Hematopoietic multipotent progenitor cell treated with erythropoietin and hydrocortisone succinate and interleukin-3 and kit ligand, for 15 days (in vitro differentiated cells): ENCODE measurements at places on chromosomes 6 and 20.
A peak's percentile ranks its signal among the peaks of the same experiment; 100 is the strongest.

- no peak for DNase-seq
Observed at GRCh38 chr20:6783752-6784151, 16.3 kb downstream of the BMP2 start.

GRCh38 chr6:143258945-143259344, 191.6 kb downstream of the ADAT2 start:
- no peak for DNase-seq

- no peak for DNase-seq
Observed at GRCh38 chr20:1401451-1401907, 8.6 kb upstream of the FKBP1A start.

GRCh38 chr6:108638993-108639392, 78.3 kb downstream of the FOXO3 start:
- DNase-seq, result no peak

DNA sequence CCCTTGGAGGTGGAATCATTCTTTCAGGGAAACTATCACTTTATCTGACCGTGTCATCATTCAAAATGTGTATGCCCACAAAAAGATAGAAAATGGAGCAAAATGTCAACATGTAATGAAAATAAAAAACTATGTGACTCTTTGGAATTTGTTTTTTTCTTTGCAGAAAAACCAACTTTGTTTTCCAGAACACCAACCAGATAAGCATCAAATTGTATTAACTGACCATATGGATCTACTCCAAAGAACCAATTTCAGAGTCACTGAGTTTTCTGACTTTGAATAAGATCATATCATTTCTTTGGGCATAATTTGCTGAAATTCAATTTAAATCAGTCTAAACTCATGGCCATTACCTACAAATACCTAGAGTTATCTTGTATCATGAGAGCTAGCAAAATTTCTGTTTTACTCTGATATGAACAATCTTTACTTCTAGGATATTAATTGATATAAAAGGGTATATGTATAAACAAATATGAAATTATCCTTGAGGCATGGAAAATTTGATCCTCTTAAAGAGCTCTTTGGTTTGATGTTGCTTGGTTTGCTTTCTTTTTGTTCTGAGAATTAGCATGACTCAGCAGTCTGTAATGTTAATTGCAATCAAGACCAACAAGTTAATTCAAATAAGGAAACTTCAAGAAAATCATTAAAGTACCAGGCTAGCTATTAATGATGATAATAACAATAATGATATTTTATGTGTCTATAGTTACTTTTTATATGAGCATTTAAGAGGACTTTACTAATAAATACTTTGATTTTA, 444.4 kb upstream of the MARCKS start:
- no peak for DNase-seq

DNA sequence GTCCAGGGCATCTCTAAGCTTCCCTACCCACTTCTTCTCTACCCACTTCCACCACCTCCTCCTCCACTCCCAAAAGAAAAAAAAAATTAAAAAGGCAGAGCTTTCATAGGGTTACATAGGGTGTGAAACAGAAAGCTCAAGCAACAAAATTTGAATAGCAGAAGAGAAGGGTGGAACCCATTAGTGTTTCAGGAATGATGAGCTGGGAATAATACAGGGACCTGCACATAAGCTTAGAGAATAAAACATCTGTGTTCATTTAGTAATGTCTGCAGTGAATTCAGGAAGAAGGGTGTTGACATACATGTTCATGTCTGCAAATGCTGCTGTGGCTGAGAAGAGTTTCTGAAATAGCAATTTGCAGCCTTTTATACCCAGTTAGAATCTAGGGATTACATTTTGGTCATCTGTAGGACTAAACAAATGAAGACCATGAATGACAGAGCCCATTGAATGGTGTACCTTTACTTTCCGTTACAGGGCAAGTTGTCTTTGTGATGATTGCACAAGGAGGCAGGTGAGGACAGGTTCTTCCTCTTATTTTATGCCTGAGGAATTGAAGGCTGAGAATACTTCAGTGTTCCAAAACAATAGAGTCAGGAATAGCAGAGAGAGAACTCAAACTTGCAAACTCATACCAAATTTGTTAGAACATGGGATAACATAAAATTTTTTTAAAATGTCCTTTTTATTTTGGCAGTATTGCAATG, 975.1 kb downstream of the TFAP2A start:
- DNase-seq, result no peak

DNA sequence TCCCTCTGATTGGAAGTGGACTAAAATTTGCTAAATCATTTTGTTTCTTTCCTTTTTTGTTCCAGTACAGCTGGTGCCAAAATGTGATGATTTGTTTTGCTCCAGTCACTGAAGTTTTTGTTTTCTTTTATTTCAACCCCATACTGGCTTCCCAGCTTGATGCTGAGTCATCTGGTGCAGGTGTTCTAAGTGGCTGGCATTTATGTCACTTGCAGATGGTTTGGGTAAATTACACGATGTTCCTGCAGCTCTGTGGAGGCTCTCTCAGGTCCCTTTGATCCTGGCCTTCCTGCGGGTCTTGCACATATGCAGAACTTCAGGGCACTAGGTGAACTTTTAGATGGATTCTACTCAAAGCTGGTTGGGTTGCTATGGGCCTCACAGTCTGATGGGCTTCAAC, 577.7 kb downstream of the HAO1 start:
- no peak for DNase-seq

DNA sequence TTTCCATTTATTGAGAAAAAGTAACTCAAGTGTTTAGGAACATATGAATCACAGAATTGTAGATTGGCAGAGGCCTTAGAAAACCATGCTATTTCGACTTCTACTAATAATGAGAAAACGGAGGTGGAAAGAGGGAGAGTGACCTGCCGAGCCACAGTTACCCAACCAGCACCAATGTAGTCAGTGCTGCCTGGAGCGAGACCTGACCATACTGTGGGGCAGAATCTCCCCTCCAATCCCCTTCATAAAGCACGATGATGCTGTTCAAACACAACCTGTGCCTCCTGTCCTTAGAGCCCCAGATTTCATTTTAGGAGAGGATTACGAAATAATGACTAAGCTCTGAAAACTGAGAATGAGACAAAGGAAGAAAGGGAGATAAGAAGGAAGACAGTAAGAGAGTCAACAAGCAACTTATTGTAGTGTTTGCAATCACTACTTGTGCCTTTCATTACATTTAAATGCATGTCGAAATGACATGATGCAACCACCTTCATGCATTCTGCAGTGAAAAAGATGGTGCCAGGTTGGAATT, 70.6 kb downstream of the ATXN1 start:
- no peak for DNase-seq

DNA sequence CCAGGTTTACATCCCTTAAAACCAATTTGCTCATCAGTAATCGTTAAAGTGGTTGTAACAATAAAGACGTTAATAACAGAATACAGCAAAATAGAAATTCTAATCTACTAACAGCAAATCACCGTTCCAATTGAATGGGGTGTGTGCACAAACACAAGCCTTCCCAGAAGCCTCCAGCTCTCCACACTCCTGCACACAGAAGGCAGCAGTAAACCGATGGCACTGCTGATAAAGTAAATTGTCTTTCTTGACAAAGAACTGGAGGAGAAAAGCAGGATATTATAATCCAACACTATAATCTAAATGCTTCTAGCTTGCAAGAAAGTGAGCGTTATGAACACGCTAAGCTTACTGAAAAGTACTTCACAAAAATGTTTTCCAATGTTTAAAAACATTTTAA, 7.0 kb downstream of the ZNF217 start:
- DNase-seq, result no peak

DNA sequence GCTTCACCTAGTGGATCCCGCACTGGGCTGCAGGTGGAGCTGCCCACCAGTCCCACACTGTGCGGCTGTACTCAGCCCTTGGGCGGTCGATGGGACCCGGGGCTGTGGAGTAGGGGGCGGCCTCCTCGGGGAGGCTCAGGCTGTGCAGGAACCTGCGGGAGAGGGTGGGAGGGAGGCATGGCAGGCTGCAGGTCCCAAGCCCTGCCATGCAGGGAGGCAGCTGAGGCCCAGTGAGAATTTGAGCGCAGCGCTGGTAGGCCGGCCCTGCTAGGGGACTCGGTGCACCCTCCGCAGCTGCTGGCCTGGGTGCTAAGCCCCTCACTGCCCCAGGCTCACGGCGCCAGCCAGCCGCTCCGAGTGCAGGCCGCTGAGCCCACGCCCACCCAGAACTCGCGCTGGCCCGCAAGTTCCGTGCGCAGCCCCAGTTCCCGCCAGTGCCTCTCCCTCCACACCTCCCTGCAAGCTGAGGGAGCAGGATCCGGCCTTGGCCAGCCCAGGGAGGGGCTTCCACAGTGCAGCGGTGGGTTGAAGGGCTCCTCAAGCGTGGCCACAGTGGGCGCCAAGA, 1407.6 kb downstream of the EPHA7 start:
- DNase-seq, result no peak

DNA sequence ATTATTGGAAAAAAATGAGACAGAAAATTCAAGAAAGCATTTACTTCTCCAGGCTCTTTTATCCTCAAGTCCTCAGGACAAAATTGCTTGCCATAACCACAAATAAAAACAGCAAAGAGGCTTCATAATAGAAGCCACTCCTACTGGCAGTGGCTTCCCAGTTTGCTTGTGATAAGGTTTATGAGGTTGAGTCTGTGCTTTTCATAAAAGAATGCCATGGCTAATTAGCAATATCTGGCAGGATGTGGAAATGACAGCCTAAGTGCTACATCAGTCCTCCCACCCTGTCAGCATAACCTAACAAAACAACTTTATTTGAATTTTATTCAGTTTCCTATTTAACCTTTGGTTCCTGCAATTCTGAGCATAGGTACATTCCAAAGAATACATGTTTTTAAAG, 80.9 kb upstream of the HTR1E start:
- no peak for DNase-seq

DNA sequence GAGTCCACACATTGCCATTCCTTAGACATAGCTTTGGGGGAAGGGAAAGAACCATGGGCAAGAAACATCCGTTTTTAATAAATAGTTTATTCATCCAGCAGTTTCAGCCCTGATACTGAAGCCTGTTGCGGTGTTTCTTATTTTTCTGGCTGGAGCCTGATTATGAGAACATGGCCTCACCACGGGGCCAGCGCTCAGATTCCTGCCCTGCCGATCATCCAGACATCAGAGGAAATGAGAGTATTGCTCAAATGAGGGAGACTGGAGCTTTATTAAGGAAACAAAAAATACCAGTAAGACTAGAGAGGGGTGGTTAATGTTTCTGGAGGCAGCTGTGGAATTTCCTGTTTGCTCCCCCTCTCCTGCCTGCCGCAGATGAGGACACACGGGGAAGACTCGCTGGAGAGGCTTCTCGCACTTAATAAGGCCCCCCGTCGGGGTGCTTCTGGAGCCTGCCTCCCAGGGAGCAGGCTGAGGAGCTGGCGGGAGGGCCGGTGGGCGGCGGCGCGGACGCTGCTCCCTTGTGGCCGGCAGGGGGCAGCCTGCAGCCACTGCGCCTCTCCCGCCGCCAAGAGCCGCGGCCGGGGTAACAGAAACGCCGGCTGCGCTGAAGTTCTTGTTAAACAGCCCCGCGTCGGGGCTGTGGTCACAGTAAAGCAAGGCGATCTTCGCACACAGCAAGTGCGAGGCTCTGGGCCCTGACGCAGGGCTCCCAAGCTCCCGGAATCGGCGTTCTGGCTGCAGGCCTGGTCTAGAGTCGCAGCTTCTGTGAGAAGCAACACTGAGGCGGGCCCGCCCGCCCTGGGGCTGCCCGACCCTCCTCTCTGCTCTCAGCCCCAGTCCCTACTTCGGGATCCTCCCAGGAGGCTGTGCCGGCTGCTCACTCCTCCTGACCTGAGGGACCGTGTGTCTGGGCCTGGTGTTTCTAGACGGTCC, 17.5 kb downstream of the LEMD2 start:
- peak; percentile 62 for DNase-seq

GRCh38 chr20:57621421-57622200, 1.4 kb upstream of the ZBP1 start:
- no peak for DNase-seq

GRCh38 chr6:87529221-87529620, 56.4 kb downstream of the SLC35A1 start:
- DNase-seq, result no peak

DNA sequence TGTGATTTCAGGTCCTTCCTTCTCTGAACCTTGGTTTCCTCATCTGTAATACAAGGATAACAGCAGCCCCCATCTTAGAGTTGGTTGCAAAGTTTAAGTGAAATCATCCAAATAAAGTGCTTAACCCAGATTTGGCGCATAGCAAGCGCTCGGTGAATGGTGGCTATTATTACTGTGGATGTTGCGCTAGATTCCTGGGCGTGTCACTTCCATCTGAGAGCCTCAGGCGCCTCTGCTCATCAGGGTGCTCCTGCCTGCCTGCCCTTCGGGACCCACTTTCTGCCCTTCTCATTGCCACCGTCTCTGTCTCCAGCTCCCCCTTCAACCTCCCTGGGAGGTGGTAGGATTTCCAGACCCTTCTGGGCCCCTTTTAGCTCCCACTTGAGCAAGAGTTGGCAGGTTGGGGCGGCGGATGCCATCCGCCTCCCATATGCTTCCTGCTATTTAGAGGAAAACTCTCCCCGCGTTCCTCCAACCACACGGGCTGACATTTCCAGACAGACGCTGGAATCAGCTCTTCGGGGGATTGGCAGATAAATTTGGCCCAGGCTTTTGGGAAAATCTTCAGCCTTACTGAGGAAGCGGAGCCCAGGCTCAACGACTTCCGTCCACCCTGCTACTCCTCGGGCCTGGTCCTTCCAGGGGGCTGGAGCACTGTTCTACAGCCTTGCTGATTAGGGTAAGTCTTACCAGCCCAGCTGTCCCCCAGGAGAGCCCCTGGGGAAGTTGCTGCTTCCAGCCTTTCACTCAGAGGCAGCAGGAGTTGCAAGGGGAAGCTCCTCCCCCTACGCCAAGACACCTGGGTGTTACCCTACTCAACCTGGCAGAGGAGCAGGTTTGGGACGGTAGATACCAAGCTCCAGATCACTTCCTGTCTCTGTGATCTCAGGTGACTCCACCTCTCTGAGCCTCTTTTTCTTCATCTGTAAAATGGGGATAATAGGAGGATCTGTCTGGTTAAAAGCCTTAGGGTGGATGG, 71.5 kb downstream of the DLGAP4 start:
- no peak for DNase-seq

DNA sequence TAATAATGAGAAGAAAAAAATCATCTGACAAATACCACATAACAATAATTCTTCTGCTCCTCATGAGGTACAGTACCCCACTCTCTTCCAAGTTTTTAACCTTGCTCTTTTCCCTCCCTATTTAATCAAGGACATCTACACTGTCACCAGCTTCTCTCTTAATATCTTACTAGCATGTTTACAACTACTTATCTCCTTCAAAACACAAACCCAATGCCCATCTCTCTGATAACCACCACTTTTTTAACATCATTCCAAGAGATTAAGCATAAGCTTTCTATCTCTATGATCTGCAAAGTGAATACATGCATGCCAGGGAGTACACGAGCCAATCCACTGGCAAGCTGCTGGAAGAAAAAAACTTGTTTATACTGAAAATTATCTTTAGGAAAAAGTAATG, 10.3 kb downstream of the CEP85L start:
- DNase-seq, result no peak

GRCh38 chr6:122530440-122531046, 58.9 kb upstream of the SERINC1 start:
- peak; percentile 62 for DNase-seq

DNA sequence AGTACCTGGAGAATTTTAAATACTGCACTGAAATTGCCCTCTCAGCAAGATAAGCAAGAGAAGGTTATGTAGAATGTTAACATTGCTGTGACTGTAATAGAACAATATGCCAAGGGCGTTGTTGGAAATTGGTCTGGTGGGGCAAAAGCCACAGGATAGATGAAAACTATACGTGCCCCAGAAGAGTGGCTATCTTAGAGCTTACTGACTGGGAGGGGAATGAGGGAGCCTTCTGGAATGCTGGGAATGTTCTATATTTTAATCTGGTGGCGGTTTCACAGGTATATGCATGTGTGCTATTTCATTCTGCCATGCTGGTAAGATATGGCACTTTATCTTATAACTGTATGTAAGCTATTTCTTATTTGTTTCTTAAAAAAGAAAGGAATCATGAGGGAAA, 35.2 kb upstream of the YWHAB start:
- DNase-seq, result no peak
